Cardiac septum (tissue), 1 donor: ENCODE measurements at places on chromosomes 3 and 15. TPM values are rescaled to one million over a fixed set of nuclear protein-coding genes. Genes with fewer than 3 reads are reported as not detected.

POPDC2 gene
- total RNA-seq: 702 TPM

FGD5 gene
- total RNA-seq: 15.6 TPM

LRRC31 gene
- total RNA-seq: not detected

KCNAB1 gene
- total RNA-seq: 2.5 TPM

IL17RE gene
- total RNA-seq: 1.1 TPM

TIMP4 gene
- 4.3 TPM for total RNA-seq

SLC22A14 gene
- total RNA-seq: 0.24 TPM

MESP1 gene
- 0.86 TPM for total RNA-seq

ANKRD63 gene
- total RNA-seq: not detected

ROBO1 gene
- 6.2 TPM for total RNA-seq

RTP3 gene
- total RNA-seq: not detected

GABRG3 gene
- 0.35 TPM for total RNA-seq

MLF1 gene
- 79.2 TPM for total RNA-seq

ADAMTS9 gene
- total RNA-seq: 53.6 TPM

SLC2A2 gene
- total RNA-seq: not detected

FRMD4B gene
- total RNA-seq: 10.8 TPM

RBMS3 gene
- 49.0 TPM for total RNA-seq

MINAR1 gene
- 0.19 TPM for total RNA-seq

DPPA4 gene
- total RNA-seq: not detected

TGM5 gene
- not detected for total RNA-seq

LMAN1L gene
- total RNA-seq: 7.9 TPM

HESX1 gene
- total RNA-seq: 0.57 TPM

AADAC gene
- total RNA-seq: not detected

TMEM108 gene
- total RNA-seq: 1.3 TPM

DUOXA2 gene
- total RNA-seq: not detected

PRR20G gene
- total RNA-seq: not detected

CRELD1 gene
- total RNA-seq: 60.1 TPM

INSYN1 gene
- total RNA-seq: 55.3 TPM

CCR3 gene
- not detected for total RNA-seq

BNC1 gene
- total RNA-seq: 0.11 TPM

C3orf22 gene
- not detected for total RNA-seq

AP3B2 gene
- total RNA-seq: 0.22 TPM
